ENCODE measurements at places on chromosomes 13 and 19.

DNA sequence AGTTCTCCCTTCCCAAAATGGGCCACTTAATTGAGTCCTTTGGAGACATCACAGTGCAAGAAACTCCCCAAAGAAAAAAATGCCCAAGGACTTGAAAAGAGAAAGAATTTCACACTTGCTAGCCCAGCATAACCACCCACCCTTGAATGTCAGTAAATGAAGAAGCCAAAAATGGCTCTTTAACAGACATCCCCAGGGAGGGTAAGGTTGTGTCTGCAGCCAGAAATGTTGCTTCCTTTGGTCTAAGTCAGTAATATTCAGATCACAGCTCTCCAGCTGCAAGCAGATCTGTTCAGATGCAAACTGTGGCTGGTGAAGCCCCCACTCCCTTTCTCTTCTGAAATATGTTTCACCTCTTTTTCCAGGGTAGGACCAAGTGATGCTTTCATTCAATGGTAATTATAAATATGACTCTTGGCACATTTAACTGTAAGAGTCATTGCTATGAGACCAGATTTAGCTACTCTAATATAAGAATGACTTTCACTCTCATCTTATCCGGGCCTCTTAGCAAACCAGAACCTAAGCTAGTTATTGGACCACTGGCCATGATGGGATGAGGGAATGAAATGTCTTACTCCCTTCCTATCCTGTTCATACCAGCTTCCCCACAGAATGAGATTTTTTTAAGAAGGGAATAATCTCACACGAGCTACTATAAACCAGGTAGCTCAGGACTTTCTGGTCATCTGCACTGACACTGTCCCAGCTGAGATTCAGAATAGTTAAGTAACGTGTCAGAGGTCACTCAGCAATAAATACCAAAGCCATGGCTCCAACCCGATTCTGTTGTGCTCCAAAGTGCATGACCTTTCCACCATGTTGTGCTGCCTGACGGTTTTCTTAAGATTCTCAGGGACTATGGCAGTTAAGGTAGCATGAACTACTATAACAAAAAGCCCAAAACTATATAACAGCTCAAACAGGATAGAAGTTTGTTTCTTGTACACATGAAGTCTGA lies 234.1 kb downstream of the FOXO1 start:
- no peak for DNase-seq

- DNase-seq, result peak; percentile 99
Observed at GRCh38 chr19:3573858-3574637, 1.3 kb downstream of the HMG20B start.

GRCh38 chr13:54628383-54628782 lies 1599.8 kb downstream of the OLFM4 start:
- DNase-seq, result no peak

DNA sequence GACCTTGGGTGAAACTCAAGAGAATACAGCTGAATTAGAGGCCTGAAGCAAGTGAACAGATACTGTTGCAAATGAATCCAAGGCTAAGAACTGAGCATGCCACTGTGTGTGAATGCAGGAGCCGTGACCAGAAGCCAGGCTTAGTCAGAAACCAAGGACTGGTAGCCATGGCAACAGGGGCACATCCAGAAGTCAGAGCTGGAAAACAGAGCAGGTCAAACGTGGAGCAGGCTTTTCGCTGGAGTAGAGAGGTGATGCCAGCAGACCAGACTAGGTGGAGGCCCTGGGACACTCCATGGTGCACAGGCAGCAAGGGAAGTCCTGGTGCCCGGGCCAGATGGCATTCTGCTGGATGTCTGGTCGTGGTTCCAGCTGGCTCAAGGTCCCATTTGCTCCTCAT lies 564.1 kb downstream of the PCDH9 start:
- DNase-seq, result no peak

DNA sequence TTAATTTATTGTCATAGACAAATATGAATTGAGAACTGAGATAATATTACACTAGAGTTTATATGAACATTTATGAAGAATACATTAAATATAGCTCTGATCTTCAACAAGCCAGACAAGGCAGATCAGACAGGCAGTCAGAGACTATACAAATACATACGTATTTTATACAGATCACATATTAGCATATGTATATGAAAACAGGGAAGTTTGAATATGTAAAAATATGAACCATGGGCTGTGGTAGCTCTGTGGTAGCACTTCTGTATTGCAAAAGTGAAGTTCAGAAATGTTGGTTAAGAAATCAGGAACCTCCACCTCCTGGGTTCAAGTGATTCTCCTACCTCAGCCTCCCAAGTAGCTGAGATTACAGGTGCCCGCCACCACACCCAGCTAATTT lies 20.7 kb downstream of the GPR180 start:
- no peak for DNase-seq

GRCh38 chr19:30388819-30389218 lies 16.6 kb downstream of the ZNF536 start:
- no peak for DNase-seq

Measured in RWPE2 (cell line).